ENCODE measurements at places on chromosomes 4 and X.

- DNase-seq, result no peak
These were observed 36.9 kb downstream of the NR3C2 start for GRCh38 chr4:148405161-148405893.

- DNase-seq, result no peak
These were observed 89.9 kb downstream of the SLC10A6 start for GRCh38 chr4:86759298-86759697.

GRCh38 chrX:82141942-82142341, 940.0 kb downstream of the SH3BGRL start:
- DNase-seq, result no peak

GRCh38 chr4:129929052-129929451, 833.1 kb downstream of the C4orf33 start:
- DNase-seq, result no peak

GRCh38 chr4:170306208-170306607, 216.5 kb upstream of the AADAT start:
- no peak for DNase-seq

- no peak for DNase-seq
These were observed 76.7 kb downstream of the TAB3 start for GRCh38 chrX:30812326-30812725.

GRCh38 chr4:29619168-29619567, 1101.0 kb upstream of the PCDH7 start:
- DNase-seq, result no peak

All from stimulated activated CD4-positive, alpha-beta T cell treated with anti-CD3 and anti-CD28 coated beads, Interleukin-12 subunit alpha, Interleukin-12 subunit beta, amount 100 ng/mL, for 4 hours (primary cell).